ENCODE measurements at places on chromosomes 13 and 19.

GRCh38 chr13:84654654-84655275, 772.5 kb upstream of the SLITRK1 start:
- DNase-seq = no peak

DNA sequence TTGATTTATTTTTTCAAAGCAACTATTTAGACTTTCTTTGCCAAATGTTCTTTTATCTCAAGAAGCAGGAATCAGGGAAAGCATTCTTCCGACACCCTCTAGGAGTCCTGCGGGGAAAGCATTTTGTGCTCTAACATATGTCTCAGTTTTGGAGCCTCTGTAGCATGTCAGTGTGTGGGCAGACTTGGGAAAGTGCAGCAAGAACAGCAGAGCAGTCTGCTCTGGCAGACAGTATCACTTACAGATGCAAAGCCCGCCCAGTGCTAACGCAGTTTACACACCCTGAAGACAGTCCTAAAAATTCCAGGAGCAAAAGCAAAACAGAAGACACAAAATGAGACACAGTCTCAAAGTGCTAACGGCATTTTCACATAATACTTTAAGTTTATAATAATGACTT, 393.5 kb downstream of the KLF12 start:
- no peak for DNase-seq

GRCh38 chr13:114099918-114100445, 32.4 kb downstream of the RASA3 start:
- no peak for DNase-seq

DNA sequence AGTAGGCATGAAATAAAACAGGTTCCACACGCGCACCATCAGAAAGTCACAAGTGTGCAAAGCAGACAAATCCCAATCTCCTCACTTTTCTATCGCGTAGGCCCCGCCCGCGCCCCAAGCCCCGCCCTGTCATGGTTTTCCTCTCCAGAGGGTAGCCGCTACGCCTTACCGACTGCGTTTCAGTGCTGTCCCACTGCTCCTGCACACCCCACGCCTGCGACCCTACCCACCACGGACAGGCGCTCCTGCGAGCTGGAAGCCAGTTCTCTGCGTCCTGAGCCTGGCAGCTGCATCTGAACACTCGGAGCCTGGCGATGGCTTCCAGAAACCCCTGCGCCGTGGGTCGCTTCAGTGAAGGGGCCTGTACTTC, 379 bp upstream of the ZNF470 start:
- no peak for DNase-seq

GRCh38 chr13:48185018-48185417, 48.0 kb upstream of the ITM2B start:
- no peak for DNase-seq

DNA sequence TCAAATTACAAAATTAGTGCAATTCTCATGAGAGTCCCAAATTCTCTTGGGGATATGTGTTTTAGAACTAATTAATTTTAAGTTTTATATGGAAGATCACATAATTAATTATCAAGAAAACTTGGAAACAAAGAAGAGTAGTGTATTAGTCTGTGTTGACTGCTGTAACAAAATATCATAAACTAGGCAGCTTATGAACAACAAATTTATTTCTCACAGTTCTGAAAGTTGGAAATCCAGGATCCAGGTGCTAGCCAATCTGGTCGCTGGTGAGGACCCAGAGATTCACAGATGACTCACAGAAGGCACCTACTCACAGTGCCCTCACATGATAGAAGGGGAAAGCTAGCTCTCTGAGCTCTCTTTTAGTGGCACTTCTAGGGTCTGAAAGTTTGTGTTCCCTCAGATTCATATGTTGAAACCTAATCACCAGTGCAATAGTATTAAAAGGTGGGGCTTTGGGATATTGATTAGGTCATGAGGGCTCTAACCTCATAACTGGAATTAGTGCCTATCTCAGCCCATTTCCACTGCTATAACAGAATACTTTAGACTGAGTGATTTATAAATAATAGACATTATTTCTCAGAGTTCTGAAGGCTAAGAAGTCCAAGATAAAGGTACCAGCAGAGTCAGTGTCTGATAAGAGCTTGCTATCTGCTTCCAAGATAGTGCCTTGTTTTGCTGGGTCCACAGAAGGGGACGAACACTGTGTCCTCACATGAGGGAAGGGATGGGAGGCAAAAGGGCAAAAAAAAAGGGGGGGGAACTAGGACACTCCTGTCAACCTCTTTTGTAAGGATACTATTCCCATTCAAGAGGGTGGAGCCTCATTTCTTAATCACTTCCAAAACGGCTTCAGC, 1.5 kb upstream of the ARGLU1 start:
- DNase-seq = no peak

- no peak for DNase-seq
These were observed 245.4 kb downstream of the SHISA2 start for GRCh38 chr13:25806264-25806974.

DNA sequence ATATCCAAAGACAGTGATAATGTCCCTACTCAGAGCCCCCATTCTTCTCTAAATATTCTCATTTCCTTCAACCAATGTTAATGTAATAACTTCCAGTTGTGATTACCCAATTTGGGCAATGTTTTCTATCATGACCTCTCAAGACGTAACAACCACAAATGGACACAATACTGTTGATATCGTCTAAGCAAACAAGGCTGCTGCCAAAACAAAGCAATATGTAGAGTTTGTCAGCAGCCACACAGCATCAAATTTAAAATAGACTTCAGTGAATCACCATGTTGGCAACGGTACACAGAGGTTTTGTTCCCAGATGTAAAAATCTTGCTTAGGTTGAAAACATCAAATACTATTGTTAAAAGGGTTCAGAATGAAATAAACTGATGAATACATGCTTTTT, 205.1 kb downstream of the DACH1 start:
- DNase-seq = no peak

Data from stimulated activated CD8-positive, alpha-beta memory T cell treated with anti-CD3 and anti-CD28 coated beads, Interleukin-7, amount 100 ng/mL, for 1 hour (primary cell).